ENCODE measurements at places on chromosomes 6 and 20.

DNA sequence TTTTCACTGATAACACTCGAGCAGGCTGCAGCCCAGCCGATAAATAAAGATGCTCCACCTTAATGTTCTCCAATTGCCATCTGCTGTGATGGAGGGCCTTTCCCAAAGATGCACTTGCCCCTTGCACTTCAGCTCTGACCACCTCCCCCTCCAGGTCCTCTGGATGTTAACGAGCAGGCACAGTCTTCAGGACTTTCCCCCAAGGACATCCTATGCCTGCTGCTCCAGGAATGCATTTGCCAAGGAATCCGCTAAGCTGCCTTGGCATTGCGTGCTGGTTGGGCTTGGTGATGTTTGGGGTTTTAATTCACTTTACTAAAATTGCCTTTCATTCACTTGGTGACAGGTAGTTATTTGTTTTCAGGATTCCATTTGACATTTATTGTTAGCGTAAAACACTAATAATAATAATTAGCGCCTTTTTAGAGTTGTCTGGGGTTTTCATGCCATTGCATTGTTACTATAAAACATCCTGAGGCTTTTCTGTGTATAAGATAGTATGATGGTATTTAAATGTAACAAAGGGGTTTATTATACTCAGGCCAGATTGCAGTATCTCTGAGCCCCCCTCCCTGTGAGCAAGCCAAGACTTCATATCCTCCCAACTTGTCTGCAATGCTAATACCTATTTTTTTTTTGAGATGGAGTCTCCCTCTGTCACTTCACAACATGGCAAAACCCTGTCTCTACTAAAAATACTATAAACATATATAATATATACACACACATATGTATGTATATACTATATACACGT lies 66.7 kb upstream of the TSHZ2 start:
- no peak for DNase-seq

GRCh38 chr6:30614044-30614842 lies 2.8 kb downstream of the PPP1R10 start:
- no peak for DNase-seq

GRCh38 chr6:138545621-138545980 lies 46.3 kb upstream of the NHSL1 start:
- DNase-seq, result no peak

DNA sequence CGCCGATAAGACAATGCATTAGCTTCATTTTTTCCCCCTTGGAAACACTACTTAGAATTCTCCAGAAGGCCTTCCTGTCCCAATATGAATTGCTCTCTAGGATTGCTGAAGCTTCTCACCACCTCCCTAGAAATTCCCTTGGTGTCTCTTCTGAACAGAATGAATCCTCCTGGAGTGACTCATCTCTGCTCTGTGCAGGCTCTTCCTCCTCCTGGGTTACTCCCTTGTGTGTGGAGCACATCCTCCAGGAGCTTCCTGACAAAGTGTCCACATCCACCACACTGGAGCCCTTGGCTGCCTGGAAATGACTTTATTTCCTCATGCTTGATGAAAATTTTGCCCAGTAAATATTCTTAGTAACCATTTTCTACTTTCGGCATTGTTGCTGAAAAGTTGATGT lies 54.4 kb downstream of the DTNBP1 start:
- DNase-seq, result no peak

- no peak for DNase-seq
These were observed 38.5 kb downstream of the ARFGEF2 start for GRCh38 chr20:48959899-48960550.

DNA sequence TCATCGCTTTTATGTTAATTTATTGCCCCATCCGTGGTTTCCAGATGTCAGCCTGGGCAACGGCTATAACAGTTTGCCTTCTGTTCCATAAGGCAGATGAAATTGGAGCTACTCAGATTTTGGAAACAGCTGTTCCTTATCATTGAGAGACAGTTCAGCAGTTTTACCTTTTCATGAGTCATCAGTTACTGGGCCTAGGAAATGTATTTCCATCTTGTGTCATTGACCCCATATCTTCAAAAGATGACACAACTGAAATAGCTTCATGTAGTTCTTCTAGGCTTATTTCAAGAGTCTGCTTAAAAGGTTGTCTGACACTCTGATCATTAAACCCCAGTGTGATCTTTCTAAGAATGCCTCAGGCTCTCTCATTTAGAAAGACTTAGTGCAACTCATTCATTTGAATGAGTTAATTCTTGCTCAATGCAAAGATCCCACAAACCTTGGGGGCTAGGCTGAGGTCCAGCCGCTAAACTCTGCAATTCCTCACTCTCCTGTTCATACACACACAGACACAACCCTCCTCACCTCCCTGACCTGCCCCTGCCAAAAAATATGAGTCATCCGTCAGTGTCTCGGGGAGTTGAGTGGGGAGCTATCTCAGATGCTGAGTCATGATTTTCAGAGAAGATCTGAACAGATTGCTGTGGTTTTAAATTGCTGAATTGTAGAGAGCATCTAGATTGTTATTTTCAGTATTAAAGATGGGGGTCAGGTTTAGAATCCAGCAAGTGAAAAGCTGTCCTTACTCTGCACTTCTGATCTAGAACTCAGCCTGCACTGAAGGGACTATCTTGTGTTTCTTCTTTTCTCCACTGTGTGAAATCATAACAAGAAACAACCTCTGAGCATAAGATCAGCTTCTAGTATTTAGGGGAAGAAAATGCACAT lies 61.8 kb downstream of the RPP40 start:
- DNase-seq, result no peak

GRCh38 chr6:106359959-106360409 lies 533 bp upstream of the CRYBG1 start:
- no peak for DNase-seq

DNA sequence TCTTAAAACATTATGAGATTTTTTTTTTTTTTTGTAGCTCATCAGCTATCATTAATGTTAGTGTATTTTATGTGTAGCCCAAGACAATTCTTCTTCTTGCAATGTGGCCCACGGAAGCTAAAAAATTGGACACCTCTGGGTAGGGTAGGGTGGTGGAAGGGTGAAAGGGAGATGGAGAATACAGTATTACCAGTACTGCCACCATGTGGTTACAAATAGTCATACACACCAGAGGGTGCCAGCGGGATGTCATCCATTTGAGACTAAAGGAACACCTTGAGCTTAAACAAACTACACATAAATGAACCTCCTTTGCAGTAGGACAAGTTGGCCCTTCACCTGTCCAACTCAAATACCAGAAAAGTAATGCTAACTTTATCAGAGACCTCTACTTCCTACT lies 601.9 kb downstream of the HTR1B start:
- no peak for DNase-seq

DNA sequence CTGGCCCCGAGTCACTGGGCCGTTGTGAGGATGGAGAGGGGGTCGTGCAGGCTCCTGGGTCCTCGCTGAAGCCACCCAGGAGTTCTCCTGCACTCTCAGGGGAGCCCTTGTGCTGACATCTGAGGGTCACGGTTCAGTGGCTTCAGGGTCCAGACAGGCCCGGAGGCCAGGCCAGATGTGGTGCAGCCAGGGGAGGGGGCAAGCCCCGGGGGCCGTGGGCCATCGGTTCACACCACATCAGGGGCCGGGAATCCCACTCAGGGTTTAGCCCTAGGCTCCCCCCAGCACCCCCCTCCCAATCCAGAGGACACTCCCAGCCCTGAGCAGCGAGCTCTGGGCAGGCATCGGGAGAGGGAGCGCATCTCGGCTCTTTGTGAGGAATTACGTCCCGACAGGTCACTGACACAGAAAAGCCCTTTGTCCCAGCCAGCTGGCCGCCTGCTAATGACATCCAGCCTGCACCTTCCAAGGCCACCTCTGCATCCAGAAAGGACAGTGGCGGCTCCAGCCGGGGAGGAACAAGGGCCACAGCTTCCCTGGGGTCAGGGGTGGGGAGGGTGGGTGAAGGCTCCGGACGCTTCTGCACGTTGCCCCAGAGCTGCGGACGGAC lies 6.4 kb upstream of the CHRNA4 start:
- DNase-seq, result no peak

DNA sequence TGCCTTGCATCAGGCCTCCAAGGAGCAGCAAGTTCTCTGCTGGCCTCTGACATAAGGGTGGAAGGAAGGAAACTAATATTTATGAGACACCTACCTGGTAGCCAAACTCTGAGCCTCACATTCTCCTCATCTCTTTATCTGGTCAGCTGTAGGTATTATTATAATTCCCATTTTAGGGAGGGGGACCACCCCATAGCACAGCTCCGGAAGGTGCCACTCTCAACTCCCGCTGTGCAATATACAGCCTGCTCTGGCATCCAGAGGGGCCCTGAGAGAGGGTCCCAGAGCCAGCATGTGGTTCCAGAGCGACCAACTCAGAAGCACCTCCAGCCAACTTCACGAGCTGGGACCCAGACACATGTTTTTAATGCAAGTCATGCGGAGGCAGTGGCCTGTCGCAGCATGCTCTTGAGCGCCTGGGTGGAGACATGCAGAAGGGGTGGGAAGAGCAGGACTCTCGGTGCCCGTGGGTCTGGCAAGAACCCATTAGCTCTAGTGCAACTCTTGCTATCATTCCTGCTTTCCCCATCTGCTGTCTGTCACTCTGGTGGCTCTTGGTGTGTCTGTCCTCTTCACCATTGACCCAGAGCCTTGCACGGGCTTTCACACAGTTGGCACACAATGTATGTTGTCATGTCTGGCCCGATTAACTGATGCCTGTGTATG lies 15.0 kb upstream of the MYMX start:
- DNase-seq, result no peak

DNA sequence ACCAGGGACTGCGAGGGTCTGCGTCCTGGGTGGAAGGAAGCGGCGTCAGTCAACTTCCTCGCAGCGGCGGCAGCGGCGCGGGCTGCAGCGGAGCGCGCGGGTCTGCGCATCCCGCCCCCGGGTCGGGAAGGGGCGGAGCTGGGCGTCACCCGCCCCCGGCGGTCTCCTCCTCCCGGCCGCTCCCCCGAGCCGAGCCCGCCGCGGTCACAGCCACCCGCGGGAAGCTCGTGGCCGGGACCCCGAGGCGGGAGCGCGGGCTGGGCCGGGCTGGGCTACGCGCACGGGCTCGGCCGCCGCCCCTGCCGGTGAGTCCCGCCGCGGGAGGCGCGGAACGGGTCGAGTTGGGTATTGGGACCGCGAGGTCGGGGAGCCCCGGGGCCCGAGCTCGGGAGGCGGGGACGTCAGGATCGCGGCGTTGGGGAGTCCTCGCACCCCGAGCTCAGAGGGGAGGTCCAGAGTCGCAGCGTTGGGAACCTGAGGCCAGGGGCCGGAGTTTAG lies at the start of gene PAQR8:
PAQR8 (plus strand) TSS at position 207 of the 498 bp plus-strand sequence. CDS start 41,063 bp downstream, outside the sequence.
- DNase-seq, result peak; percentile 54

DNA sequence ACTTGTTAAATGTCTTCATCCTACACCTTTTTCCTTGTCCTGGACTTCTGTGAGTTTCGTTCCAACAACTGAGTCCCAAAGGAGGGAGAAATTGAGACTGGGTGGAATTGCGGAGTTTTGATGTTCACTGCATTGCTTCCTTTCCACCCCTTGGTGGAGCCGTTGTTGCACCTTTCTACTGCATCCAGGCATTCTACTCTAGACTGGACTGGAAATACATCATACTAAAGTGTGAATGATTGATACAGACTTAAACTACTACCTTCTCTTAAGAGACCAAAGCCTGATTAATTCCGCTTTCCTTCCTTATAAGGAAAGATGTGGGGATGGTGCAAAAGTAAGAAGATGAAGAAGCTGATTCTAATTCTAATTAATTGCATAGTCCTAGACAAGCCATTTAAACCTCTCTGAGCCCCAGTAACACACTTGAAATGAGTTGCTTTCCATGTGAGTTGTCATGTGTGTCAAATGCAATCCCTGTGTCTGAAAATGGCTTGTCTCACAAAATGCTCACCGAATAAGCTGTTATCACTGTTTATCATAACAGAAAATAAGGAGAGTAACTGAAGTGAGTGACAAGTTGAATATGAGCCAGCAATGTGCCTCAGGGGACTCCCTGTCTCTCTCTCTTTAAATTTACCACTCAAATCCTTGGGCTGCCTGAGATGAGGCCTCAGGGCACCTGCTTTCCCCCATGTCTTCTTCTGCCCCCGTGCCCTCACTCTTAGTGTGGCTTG lies 338.3 kb upstream of the CHD6 start:
- DNase-seq, result no peak

- no peak for DNase-seq
These were observed 660.2 kb downstream of the HTR1B start for GRCh38 chr6:76803038-76803580.

GRCh38 chr6:147176795-147177194 lies 27.4 kb upstream of the STXBP5 start:
- DNase-seq, result no peak

DNA sequence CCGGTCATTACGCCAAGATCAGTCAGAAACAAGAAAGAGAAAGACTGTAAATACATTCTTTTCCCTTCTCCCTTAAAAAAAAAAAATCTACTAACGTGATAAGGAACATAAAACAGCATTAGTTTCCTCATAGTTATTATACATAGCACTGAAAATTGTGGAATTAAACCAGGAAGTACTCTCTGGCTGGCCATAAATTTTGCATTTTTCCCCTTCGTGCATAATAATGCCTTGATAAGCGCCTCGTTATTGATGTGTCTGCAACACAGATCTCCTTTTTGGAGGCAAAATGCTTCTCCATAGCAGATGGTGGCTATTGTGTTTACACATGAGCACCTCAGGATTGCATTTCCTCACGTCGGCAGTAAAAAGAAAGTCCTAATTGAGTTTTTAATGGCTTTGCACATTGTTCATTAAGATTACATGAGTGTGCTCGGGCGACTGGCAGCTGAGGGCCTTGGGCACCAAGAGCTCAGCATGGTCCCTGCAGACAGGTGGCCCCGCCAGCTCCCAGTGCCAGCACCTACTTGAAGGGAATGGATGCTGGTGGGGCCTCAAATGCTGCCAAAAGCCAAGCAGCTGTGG lies 394.5 kb downstream of the PTPRT start:
- no peak for DNase-seq

DNA sequence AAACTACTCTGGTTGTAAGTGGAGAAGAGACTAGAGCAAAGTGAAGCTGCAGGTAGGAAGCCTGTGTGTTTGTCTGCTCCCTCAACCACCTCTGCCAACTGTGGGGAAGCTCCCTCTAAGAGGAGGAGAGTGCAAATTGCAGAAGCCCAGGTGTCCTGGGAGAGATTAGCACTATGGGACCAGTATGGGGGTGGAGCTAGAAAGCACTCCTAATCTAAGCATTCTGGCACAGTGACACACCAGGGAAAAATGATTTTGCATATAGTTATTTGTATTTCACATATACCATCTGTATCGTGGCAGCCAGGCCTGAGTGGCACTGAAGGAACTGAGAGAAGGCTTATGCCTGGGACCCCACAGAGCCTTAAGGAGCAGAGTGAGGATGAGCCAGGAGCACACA lies 12.8 kb downstream of the GSTA1 start:
- no peak for DNase-seq

DNA sequence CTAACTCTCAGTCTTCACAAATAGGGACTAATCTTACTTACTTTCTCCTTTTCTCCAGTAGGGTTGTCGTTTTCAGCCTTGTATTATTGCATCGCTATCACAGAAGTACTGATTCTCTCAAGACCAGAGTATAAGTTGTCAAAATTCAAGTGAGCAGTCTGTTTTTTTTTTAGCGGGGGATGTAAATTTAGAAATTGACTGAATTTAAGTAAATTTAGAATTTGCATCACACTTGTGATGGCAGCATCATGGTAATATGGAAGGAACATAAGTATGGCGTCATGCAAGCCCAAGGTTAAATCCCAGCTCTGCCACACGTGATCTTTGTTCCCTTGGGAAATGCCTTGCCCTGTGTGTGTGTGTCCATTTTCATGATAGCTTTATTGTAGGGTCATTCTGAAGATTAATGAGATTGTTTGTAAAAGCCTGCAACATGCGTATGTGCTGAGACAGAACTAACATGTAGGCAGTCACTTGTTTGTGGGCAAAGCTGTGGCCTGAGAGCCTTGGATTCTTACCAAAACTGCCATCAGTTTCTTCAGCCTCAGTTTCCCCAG lies 52.8 kb upstream of the VSTM2L start:
- no peak for DNase-seq

- no peak for DNase-seq
These were observed 90.5 kb downstream of the NDUFAF5 start for GRCh38 chr20:13875265-13875811.
